IMR-90 (cell line): ENCODE measurements at places on chromosomes 1 and 21. TPM values are rescaled to one million over a fixed set of nuclear protein-coding genes. Genes with fewer than 3 reads are reported as not detected.

KCTD3 gene
- total RNA-seq: 49.5 and 51.7 TPM in 2 replicates

SEMA4A gene
- 0.18 and 0.28 TPM in 2 replicates for total RNA-seq

AMY1C gene
- total RNA-seq: not detected in 2 replicates

CDC20 gene
- 78.0 and 103 TPM in 2 replicates for total RNA-seq

PHLDA3 gene
- 41.6 and 44.2 TPM in 2 replicates for total RNA-seq

GRCh38 chr1:24707687-24708086, 37.6 kb upstream of the CLIC4 start:
- DNase-seq: peak; percentile 80

- no peak for DNase-seq
These were observed 10.6 kb downstream of the SOX13 start for GRCh38 chr1:204083491-204083890.

DNA sequence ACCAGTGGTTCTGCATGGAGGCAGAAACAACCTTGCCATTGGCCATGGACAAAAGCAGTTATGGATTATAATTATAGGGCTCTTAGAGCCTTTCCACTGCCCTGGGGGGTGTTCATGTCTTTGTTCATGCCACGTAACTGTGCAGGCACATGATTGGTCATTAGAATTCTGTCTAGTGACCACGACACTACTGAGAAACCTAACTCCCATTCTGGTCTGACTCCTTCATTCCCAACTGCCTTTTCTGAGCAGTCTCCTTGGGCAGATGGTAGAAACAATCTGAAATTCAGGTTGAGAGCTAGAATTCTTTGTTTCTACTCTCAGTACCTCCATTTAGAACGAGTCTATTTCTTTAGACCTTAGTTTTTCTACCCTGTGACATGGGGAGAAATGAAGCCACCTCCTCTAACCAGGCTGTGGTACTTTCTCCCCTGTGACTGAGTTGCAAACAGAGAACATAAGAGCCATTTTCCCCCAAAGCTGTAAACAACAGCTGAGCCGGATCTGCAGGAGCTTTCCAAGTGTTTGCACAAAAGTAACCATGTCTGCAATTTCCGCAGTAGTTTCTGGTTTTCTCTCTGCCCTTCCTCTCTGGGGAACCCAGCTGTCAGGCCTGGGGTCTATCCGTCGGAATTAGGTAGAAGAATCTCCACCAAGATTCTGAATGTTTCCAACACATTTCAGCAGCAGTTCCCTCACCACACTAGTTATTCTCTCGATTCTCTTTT, 37.7 kb upstream of the IPO9 start:
- DNase-seq: peak; percentile 28

GRCh38 chr1:102628109-102628613, 480.2 kb downstream of the COL11A1 start:
- no peak for DNase-seq

DNA sequence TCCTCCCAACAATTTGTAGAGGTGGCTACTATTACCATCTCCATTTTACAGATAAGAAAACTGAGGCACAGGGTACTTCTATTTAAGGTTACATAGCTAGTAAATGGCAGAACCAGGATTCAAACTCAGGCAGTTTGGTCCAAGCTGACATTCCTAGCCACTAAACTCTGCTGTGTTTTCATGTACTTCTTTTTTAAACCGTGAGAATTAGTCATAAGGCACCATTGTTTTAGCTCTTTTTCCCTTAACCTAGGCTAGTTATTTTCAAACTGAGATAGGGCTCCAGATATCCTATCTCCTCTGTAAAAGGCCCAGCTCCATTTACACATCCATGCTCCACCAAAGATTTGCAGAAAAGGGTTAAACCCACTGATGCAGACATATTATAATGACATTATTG, 92.9 kb downstream of the PTPN14 start:
- DNase-seq: no peak

- peak; percentile 98 for DNase-seq
These were observed 438 bp upstream of the MIA3 start for GRCh38 chr1:222617367-222617951.

GRCh38 chr1:12656575-12656974, 12.7 kb downstream of the AADACL4 start:
- no peak for DNase-seq

- DNase-seq: no peak
These were observed 4.5 kb downstream of the PRAMEF12 start for GRCh38 chr1:12778061-12778460.

GRCh38 chr1:91122106-91122717, 100.4 kb upstream of the ZNF644 start:
- DNase-seq: no peak

DNA sequence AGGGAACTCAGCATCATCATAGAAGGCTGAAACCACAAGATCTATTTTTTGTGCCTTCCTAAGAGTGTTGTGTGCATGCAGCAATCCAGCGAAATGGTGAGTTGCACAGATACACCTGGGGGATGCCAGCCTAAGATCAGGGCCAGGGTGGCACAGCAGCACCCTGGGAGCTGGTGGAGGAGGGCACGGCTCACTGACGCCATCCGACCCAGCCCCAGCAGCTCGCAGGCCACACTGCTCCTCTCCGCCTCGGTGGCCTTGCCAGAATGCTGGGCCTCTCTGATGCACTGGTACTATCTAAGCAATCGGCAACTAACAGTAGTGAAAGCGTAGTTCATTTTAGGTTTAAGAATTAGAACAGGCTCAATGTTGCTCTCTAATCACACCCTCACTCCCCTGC, 37.8 kb downstream of the CAPZB start:
- no peak for DNase-seq

DNA sequence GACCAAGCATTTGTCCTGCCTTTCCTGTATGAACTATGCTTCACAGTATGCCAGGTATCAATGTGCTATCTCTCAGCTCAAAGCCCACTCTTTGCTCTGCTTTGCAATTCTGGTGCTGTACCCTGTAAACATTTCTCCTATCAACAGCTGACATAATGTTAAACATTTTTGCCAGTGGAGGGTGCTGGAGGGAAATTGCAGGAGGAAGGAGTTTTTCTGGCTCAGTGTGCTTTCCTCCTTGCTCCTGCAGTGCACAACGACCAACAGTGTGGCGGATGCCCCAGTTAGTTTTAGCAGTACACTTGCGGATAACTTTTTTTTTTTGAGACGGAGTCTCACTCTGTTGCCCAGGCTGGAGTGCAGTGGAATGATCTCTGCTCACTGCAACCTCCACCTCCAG, 67.1 kb upstream of the PTGFRN start:
- DNase-seq: no peak

- peak; percentile 70 for DNase-seq
These were observed 41.5 kb downstream of the SNX7 start for GRCh38 chr1:98702976-98703375.

- DNase-seq: peak; percentile 37
These were observed 3.1 kb downstream of the ACTA1 start for GRCh38 chr1:229430761-229431283.

- no peak for DNase-seq
These were observed 92.8 kb downstream of the LRRC53 start for GRCh38 chr1:74419611-74420010.

DNA sequence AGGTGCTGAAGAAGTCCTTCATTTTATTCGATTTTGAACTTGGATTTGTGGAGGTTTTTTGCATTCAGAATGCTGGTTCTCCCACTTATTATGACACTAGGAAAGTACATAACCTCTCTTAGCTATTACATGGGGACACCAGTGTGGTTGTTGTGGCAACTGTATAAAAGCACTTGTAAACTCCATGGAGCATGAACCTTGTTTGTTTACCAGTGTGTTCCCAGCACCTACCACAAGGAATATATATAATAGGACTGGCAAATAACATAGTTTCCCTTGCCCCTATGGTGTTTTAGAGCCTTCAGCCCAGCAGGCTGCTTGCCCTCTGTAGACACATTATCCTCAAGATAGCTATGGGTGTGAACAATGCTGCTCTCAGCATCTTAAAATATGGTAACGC, 43.1 kb downstream of the RASSF5 start:
- DNase-seq: no peak

DNA sequence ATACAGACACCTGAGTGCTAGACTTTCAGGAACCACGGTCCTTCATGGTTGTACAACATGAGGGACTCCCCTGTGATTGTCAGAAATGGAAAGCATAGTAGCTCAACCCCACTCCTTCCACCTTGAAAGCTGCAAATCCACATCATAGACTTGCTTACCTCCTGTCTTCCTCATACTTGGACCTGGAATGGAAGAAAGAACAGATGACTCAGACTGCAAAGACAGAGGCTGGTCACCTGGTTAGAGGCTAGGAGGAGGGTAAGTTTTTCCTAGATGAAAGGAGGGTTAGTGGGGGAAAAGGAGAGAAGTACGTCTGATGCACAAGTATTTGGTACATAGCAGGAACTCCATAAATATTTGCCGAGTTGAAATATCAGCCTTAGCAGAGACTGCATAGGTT, 37.2 kb downstream of the LRRC71 start:
- DNase-seq: no peak

GRCh38 chr1:56429288-56429687, 150.1 kb downstream of the PLPP3 start:
- no peak for DNase-seq

- no peak for DNase-seq
These were observed 424.5 kb downstream of the NEGR1 start for GRCh38 chr1:71857862-71858261.

DNA sequence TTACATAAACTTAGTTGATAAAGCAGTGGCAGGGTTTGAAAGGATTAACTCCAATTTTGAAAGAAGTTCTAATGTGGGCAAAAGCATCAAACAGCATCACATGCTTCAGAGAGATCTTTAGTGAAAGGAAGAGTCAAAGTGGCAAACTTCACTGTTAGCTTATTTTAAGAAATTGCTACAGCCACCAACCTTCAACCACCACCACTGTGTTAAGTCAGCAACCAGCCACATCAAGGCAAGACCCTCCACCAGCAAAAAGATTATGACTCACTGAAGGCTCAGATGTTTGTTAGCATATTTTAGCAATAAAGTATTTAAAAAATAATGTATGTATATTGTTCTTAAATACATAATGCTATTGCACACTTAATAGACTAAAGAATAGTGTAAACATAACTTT, 21.3 kb upstream of the MAGI3 start:
- DNase-seq: no peak
